Jurkat, Clone E6-1 (cell line): ENCODE measurements at places on chromosomes 4 and X.
A peak's percentile ranks its signal among the peaks of the same experiment; 100 is the strongest.

- no peak for DNase-seq
Observed at GRCh38 chr4:184929476-184929875, 88.8 kb upstream of the HELT start.

DNA sequence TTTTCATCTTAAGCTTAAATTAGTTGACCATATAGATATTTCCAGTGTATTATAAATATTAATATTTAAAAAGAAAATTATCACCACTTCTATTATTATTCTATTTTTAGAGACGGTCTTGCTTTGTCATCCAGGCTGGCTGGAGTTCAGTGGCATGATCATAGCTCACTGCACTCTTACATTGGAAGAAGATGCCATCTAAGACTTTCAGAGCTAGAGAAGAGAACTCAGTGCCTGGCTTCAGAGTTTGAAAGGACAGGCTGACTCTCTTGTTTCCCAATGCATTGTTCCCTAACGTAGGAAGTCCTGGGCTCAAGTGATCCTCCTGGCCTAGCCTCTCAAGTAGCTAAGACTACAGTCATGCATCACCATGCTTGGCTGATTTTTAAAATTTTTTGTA, 75.9 kb downstream of the FIP1L1 start:
- no peak for DNase-seq

DNA sequence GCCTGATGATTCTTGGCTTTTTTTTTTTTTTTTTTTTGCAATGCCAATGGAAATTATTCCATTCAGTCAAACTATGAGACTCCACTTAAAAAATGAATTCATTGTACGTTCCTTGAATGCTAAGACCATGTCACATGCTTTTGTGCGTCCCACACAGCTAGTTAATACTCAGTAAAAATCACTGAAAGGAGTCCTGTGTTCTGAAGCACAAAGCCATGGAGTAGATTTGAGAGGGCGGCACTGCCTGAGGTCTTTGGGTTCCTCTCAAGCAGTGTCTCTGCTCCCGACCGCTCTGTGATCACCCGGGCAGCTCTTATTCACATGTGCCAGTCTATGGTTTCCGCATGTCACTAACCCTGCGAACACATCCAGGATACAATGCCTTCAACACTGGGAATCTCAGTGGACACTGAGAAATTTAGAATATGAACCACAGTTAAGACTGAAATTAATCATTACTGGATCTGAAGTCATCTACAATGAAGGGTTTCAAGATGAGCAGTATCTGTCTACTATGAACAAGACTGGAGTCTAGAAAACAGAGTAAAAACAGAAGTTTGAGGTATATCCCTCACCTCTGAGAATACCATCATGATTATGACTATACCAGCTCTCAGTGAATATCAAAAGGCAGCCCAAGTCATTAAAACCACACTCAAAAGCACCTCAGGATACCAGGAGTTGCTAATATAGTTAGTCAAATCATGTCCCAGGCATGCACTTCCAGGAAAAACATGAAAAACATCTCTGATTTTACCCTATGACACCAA, 193.0 kb downstream of the MGST2 start:
- DNase-seq: no peak

- DNase-seq: no peak
Observed at GRCh38 chr4:73589261-73589847, 30.9 kb downstream of the RASSF6 start.

- no peak for DNase-seq
Observed at GRCh38 chrX:19555683-19556082, 40.4 kb upstream of the MAP3K15 start.

- no peak for DNase-seq
Observed at GRCh38 chrX:38249965-38250364, 29.3 kb upstream of the SRPX start.

- no peak for DNase-seq
Observed at GRCh38 chr4:2175990-2176698, 65.8 kb downstream of the HAUS3 start.

GRCh38 chr4:2595952-2596552, 59.6 kb downstream of the FAM193A start:
- DNase-seq: no peak

DNA sequence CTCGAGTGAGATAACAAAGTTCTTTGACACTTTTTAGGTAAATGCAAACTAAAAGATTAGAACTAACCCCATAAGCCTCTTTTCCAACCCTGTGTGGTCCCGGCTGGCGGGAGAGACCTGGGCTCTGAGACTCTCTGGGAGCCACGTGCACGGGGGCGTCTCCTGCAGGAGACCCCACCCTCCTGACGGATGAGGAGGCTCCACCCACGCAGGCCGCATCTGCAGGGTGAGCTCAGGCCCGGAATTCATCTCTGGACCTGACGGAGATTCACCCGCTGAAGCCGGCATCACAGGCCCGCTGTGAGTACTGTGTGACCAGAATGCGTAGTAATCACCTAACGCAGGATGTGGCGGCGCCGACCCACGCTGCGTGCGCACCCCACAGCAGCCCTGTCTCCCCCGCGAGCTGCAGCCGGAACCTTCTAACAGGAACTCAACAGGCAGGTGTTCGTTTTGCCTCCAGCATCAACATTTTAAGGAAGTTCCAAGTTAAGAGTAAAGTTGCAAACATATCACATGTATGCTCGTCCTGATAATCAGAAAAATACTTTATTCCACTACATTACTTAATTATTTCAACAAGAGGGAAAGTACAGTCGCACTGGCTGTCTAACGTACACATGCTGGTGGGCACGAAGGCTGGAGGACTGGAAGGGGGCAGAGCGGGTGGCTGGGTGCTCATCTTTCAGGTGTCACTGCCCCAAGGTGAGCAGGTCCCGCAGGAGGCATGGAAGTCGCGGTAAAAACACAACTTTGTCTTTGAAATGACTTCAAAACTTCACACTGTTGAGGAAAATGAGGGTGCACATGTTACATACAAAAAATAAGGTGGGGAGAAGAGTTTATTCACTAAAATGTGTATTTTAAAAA, 44.5 kb downstream of the FGFRL1 start:
- peak; percentile 31 for DNase-seq

GRCh38 chr4:180808862-180809261, 1434.3 kb upstream of the TENM3 start:
- no peak for DNase-seq

DNA sequence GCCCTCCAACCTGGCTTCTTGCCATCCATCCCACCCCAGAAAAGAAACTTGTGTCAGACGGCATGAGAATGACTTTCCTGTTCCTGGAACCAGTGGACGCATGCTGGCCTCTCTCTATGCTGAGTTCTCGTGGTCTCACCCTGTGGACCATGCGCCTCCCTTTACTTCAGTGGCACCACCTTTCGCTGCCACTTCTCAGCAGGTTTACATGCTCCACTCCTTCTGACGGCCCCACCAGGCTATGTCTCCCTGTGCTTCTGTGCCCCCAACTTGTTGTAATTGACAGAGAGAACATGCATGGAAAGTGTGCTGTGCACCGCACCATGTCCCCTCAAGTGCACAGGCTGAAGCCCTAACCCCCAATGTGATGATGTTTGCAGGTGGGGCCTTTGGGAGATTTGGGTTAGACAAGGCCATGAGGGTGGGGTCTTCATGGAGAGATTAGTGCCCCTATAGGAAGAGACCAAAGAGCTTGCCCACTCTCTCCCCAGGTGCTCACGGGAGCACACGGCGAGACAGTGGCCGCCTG, 3.1 kb upstream of the PPP2R2C start:
- no peak for DNase-seq

DNA sequence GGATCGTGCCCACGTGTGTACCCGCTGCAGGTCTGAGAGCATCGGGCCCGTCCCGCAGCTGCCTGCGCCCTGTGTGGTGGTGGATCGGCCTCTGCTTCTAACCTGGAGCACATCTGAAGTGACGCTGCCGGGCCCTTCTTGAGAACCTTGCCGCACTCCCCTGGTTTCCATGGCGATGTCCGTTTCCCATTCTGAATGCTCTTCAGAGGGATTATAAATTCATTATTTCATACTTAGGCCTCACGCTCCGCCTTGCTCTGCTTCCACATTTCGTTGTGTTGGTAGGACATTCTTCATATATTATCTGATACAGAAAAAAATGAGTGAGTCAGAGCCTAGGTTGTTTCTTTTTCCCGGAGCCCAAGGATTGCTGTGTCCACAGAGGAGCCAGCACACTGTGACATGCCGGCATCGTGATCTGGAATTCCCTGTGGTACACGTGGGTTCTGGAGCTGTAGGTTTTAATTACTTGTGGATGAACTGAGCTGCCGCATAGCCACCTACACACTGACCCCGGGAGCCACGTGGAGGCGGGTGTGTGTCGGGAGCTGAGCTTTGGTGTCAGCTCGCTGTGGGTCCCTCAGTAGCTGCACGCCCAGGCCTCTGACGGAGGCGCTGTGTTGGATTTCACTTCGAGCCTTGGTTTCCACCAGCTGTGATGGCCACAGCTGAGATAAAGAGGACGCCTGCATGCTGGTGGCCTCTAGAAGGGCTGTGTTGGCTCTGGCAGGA, 63.4 kb downstream of the PSAPL1 start:
- DNase-seq: no peak

DNA sequence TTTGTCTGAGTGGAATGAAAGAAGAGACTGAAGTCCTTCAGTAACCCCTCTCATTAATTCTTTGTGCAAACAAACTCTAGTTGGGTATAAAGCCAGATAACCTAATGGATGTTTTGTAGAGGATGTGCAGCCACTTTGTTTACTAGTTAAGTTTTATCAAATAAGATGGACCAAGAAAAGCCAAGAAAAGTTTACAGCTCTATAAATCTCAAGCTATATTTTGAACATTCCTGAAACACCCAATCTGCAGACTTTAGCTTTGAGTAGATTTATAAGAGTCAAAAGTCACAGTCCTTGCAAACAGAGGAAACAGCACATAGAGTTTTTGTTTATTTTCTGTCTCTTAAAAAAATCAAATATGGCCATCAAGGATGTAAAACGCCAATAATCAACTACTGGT, 452.9 kb downstream of the SPRY1 start:
- DNase-seq: no peak

GRCh38 chr4:4568806-4569427, 27.1 kb upstream of the STX18 start:
- DNase-seq: no peak

DNA sequence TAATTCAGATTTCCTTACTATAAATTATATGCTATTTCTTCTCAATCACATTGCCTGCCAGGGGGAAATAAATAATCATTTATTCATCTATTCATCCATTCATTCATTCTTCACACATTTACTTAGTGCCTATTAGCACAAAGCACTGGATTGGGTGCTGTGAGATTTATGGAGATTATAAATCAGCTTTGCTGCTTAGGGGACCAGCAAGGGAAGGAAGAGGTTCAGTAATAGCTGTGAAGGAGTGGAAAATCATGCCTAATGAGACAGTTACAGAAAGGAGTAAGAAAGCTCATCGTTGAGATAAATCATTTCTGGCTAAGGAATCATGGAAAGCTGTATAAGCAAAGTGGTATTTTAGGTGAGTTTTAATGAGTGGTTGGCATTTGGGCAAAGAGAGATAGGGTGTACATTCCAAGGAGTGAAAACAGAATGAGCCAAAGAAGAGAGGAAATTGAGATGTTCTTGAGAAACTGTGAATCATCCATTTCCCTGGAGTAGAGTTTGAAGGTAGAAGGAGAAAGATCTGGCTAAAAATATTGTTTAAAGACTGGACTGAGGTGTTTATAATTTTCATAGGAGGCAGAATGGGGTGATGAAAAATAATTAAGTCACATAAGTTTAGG, 9.6 kb downstream of the ARSJ start:
- no peak for DNase-seq

- no peak for DNase-seq
Observed at GRCh38 chrX:53813670-53814440, 127.3 kb upstream of the HUWE1 start.

DNA sequence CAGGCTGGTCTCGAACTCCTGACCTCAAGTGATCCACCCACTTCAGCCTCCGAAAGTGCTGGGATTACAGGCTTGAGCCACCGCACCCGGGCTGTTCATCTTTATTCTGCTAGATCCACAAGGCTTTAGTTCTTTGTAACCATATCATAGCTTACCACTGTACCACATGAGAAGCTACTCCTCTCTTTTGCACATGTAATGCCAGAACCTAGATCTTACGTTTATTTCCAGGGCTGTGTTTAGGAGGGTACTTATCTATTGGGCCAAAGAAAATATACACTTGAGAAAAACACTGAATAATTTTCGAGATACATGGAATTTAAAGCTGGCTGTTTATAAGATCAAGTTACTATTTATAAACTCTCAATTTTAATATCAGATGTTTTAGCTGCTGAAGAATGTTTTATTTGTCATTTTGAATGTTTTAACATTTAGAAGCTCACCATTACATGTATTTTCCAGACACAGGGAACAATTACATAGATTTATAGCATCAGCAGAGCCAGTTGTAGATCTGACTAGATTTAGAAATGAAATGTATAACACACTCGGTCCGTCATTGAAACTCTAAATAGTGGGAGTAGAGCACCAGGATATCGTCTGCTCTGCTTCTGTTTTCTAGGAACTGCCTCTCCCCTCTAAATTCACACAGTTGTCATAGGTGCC, 155.3 kb upstream of the HAND2 start:
- DNase-seq: no peak

DNA sequence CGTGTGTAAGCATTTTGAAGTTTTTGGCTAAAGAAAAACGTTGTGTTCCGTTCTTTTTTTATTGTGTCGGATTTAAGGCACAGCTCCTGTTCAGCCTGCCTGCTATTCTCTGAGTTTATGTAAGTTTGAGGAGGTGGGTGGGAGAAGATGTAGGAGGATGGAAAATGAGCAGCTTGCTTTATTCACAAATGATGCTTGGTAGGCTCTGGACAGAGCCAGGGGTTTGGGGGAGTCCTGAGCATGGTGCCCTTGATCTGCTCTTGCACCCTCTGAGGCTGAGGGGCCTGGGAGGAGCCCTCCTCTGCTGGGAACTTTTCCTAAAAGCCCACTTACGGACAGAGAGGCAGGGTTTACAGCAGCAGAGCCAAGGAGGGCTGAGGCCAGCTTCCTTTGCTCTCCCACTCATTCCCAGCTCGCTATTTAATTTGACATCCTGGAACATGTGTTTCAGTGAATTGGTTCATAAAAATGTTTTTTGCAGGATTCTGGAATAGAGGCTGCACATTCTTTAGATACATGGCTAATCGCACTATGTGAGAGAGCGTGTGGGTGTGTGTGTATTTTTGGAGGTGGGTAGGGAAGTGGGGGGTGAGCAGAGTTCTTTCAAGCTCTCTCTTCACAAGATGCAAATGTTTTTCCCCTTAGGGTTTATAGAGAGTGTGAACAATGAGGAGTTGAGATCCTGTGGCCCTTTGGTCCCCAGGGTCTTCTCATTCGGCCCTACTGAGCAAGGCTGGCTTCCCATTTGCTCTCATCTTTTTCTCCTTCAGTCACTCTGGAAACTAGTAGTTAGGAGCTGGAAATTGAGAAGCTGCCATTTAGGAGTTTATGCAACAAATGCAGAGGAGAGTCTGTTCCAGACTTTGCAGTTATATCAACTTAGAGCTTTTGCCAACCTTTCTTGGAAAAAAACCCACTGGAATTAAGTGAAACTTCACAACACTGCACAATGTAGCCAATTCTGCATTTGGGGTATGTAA, 32.1 kb downstream of the TMEM131L start:
- no peak for DNase-seq
